ENCODE measurements at places on chromosomes 6 and 20.

DNA sequence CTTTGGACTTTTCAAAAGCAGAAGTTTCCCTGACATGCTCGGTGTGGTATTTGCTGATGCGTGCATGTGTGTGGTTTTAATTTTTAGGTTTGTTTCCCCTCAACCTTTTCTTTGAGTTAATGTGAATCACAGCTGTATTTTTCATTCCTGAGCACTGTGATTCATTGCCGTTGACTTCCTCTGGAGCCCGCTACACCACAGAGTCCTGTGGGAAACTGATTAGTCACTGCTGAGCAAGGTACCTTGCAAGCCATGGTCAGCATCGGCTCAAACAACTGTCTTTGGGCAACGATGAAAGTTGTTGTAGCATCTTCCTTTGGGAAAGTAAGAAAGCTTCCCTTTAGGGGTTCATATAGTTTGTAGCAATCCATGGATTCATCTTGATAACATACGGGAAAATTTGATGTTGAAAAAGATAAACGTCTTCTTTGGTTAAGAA, 57.5 kb downstream of the RIN2 start:
- no peak for DNase-seq

- DNase-seq = no peak
Observed at GRCh38 chr6:138865480-138866109, 69.7 kb downstream of the ECT2L start.

DNA sequence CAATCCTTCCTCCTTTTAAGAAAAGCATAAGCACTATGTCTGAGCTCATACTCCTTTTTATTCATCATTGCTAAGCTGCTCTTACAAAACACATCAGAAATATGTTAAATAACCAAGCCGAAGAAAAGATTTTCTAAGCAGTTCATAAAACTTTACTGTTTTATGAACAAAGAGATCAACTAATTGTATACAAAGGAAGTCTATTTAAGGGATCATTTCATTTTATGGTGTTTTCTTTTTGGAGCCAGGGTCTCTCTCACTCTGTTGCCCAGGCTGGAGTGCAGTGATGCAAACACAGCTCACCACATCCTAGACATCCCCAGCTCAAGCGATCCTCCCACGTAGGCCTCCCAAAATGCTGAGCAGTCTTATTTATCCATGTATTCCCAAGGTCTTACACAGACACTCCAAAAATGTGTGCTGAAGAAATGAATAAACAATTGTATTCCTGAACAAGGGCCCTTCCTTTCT, 9.3 kb downstream of the NUDT3 start:
- DNase-seq = no peak

- no peak for DNase-seq
Observed at GRCh38 chr6:36970892-36971842, 14.8 kb downstream of the MTCH1 start.

DNA sequence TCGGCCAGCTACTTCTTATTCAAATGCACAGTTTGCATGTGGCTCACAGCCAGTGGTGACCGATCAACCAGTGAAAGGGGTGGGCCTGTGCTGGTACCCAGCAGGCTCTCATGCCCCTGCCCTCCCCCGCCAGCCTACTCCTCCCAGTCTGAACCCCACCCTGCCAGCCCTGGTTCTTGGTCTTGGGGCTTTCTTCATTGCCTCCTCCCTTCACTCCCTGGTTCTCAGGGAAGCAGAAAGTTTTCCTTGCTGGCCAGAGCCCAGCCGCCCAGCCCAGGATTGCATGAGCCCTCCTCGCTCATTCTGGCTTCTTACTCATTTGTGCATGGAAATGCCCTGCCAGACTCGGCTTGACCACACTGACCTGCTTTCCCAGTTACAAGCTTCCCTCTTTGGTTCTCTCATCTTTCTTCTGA, 40.8 kb downstream of the KCNK17 start:
- DNase-seq = no peak
